ENCODE measurements at places on chromosomes 1 and 21.

DNA sequence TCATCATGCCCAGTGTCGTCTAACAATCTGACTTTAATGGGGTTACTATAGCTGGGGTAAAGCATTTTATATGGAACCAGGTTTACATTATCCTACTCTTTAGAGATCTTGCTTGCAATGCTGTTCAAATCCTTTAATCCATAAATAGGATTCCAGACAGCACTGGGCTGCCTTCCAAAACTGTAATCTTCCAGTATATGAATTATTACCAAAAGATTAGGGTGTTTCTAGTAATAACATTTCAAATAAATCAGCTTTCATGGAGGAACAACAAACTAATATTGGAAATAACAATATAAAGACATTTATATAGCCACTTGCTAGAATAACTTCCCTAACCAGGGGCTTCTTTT, 88.6 kb upstream of the PLXNA2 start:
- no peak for DNase-seq

DNA sequence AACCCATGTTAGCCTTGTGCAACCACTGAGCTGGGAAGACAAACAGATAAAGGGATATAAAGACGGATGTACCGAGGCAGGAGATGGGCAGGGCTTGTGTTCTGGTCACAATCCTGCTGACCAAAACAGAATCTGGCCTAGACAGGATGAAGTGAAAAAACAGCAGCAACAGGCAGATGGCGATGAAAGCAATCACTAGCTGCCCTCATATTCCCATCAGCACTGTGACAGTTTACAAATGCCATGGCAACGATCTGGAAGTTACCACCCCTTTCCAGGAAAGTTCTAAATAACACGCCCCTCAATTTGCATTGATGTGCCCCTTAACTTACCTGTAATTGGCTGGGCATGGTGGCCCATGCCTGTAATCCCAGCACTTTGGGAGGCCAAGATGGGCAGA, 40.6 kb upstream of the CD46 start:
- peak; percentile 6 for DNase-seq

- no peak for DNase-seq
Observed at GRCh38 chr1:68506386-68506785, 9.5 kb upstream of the DEPDC1 start.

DNA sequence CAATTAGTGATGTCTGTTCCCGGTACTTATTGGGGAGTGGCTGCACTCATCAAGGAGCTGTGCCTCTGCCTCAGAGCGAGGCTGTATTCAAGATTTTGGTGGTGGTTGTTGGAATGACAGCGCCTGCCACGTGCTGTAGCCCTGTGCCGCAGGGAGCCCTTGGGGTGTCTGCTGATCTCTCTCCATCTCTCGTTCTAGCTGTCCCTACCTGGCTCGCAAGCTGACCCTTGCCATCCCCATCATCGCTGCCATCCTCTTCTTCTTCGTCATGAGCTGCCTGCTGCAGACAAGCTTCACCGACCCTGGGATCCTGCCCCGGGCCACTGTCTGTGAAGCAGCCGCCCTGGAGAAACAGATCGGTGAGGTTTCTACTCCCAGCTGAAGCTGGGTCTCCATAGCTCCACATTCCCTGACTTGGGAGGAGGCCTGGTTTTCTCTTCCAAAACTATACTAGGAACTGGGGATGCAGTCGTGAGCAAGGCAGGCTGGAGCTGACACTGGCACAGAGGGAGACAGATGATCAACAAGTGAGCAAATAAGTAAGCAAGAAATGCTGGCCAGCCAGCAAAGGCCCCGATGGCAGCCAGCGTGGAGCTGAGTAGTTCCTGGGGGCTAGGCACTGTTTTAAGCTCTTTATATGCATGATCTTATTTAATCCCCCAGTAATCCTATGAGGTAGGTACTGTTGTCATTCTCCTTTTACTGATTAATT, 5.9 kb downstream of the ZDHHC18 start:
- no peak for DNase-seq

DNA sequence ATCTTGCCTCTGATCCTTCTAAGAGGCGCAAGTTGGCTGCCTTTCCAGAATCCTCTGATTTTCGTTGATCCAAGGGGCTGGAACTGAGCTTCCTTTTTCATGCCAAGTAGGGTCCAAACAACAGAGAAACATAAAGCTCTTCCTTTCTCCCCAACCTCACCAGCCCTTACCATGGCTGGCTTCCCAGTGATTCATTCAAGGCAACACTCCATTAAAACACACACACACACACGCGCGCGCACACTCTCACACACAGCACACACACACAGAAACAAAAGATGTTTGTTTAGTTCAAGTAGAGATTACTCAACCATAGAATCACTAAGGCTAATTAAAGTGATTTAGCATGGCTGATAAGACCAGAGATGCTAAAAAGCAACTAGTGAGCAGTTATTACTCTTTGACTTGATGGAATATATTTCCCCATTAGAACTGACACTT, 13.0 kb upstream of the GUCA2A start:
- DNase-seq: no peak

GRCh38 chr21:16563795-16564194, 834.0 kb downstream of the USP25 start:
- DNase-seq: no peak

- DNase-seq: no peak
Observed at GRCh38 chr1:188224263-188224662, 1395.5 kb downstream of the PLA2G4A start.

GRCh38 chr1:40094466-40095110, 2.5 kb downstream of the PPT1 start:
- peak; percentile 33 for DNase-seq

GRCh38 chr1:203282720-203283542, 22.4 kb upstream of the BTG2 start:
- no peak for DNase-seq

GRCh38 chr1:226943927-226944326, 3.8 kb downstream of the COQ8A start:
- DNase-seq: no peak

GRCh38 chr21:45393021-45393420, 11.9 kb upstream of the COL18A1 start:
- DNase-seq: no peak

DNA sequence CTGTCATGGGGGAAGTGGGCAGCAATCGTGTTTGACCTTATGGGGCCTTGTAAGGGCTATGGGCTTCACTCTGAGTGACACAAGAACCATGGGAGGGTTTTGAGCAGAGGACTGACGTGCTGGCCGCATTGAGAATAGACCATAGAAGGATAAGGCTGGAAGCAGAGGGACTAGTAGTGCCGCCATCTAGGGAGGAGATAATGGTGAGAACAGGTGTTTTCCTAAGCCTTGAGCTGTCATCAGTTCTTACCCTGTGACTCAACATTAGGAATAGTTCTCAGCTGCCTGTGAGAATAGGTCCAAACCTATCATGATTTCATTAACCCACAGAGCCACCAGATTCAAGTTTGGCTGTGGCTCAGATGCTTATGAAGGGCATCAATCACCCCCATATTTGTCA, 228.5 kb downstream of the CACNA1E start:
- DNase-seq: no peak

- DNase-seq: peak; percentile 85
Observed at GRCh38 chr1:182430263-182431068, 19.5 kb upstream of the RGSL1 start.

GRCh38 chr1:51147394-51147793, 45.4 kb downstream of the C1orf185 start:
- no peak for DNase-seq

Measured in NB4 (cell line).